GM23338 (cell line): ENCODE measurements at places on chromosomes 3 and 15.
A peak's percentile ranks its signal among the peaks of the same experiment; 100 is the strongest.

DNA sequence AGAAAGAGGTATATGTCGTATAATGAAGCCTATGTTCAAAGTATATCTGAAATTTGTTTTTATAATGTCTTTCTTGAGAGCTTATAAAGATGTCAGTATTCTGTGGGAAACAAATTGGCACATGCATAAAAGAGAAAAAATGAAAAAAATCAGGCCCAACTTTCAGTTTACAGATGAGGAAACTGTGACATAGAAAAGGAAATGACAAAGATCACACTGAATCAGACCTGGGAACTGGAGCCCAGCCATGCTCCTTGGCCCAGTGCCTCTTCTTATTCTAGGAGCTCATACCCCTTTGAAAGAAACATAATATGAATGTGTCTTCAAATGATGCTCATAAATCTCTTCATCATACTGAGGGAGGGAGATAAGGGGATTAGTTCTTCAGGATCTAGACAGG lies 48.4 kb downstream of the TMEM44 start:
- DNase-seq, result no peak

- no peak for DNase-seq
Measured at GRCh38 chr3:170436697-170437096, 18.0 kb downstream of the CLDN11 start.

DNA sequence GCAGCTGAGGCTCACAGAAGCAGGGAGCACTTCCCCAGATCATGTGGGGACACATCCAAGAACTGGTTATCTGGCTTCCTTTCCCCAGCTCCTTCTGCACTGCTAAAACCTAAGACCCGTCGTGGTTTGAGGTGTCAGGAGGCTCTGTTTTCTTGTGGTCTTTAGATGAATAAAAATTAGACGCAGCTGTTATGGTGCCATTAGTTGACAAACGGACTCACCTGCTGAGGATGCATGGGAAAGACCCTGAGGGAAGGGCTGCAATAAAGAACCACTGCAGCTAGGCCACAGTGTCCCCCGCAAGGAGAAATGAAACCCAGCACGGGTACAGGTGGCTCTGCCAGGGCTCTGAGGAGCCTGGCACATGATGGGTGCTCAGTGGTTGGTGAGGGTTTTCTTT lies 99.4 kb downstream of the IQSEC1 start:
- DNase-seq, result no peak

- DNase-seq, result no peak
Measured at GRCh38 chr15:78167227-78167888, 18.2 kb downstream of the IDH3A start.

DNA sequence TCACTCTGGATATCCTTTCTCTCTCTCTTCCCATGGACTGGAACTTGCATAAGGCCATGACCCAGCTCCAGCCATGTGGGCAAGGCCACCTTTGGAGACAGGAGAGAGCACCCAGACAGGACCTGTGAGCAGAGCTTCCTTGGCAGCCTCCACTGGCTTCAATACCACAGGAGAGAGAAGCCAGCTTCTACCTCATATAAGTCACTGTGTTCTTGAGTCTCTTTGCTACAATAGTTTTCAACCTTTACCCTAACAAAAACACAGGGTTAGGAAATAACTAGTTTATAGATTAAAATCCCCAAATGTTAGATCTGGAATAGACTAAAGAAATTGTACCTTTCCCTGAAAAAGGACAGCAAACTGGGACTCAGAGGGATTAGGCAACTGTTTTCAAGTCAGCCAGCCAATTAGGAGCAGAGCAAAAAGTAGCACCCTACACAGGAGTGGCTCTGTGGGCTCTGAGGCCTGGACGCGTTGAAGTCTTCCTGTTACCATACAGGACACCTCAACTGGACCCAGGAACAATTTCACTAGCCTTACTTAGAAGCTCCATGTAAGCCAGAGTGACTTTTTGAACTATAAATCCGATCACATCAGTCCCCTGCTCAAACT lies 211.5 kb upstream of the ICE2 start:
- DNase-seq, result no peak

DNA sequence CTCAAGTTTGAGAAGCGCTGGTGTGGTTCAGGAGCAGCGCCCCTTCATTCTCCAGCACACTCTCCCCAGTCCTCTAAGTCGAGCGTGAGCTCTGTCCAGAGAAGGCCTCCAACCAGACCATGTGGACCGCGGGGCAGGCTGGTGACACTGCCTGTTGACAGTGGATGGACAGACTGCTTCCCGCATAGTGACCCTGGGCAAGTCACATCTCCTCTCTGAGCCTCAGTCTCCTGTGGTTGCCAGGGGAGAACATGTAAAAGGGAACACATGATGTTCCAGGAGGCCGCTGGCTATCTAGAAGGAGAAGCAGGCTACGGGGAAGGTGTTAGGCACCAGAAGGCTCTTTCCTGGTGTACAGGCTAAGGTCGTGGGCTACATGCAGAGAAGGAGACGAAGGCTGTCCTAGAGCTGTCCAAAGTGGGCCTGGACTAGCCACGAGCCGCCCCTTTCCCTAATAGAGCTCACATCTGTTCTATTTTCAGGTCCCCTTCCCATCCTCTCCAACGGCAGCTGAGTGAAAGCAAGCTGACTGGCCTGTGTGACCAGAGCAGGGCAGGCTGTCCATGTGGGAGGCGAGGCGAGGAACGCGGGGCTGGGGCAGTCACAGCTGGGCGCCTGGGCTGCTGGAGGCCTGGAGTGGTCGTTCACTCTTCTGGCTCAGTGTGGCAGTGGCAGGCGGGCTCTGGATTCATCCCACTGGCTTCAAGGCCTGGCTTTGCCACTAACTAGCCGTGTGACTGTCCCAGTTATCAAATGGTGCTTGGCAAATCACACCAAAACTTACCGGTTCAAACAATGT lies 11.1 kb downstream of the ISG20 start:
- DNase-seq, result no peak

GRCh38 chr3:81643721-81644120 lies 117.7 kb downstream of the GBE1 start:
- DNase-seq, result peak; percentile 53

- no peak for DNase-seq
Measured at GRCh38 chr3:53820084-53820483, 26.1 kb downstream of the CHDH start.

GRCh38 chr3:186959029-186959624 lies 28.8 kb downstream of the ST6GAL1 start:
- DNase-seq, result no peak

GRCh38 chr3:149366941-149367840 lies 10.3 kb downstream of the TM4SF1 start:
- peak; percentile 24 for DNase-seq

- DNase-seq, result peak; percentile 27
Measured at GRCh38 chr3:153970741-153971347, 150.3 kb upstream of the ARHGEF26 start.

- no peak for DNase-seq
Measured at GRCh38 chr3:36842275-36842674, 77.9 kb upstream of the DCLK3 start.

DNA sequence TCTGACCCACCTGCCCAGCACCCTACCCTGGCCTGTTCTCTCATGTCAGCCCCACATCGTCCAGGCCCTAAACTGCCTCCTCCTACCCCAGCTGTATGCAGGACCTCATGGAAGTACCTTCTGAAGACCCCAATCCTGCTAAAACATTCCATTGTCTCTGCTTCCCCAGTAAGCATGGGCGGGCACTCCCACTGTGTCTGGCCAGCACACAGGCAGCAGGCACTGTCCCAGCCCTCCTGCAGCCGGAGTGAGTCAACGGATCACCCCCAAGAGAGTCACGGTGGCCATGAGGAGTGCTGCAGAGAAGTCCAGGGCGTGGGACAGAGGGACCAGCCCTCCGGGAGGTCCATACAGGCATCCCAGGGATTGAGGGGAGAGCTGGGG lies 36.4 kb upstream of the SLCO2A1 start:
- DNase-seq, result no peak

- DNase-seq, result no peak
Measured at GRCh38 chr3:150613709-150614480, 10.8 kb downstream of the SELENOT start.

DNA sequence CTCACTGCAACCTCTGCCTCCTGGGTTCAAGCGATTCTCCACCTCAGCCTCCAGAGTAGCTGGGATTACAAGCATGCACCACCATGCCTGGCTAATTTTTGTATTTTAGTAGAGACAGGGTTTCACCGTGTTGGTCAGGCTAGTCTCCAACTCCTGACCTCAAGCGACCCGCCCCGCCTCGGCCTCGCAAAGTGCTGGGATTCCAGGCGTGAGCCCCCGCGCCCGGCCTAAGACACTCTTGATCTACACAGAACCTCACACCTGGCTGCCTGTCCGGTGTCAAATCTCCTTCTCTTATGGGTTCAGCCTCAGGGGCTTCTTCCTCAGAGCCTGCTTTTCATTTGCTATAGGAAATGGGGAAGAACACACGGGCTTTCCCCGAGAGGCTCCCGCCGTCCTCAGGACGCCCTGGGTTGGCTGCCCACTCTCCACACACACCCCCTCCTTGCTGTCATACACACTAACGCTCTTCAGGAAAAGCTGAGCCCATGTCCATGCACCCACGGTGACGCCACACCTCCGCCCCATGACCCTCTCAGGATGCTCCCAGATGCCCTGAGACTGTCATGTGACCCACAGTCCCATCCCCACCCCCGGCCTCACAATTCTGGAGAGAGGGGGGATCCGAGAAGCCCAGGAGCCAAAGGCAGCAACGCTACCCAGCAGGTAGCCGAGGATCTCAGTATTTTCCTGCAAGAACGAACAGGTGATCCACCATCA lies 10.4 kb downstream of the TMEM44 start:
- DNase-seq, result no peak

- DNase-seq, result no peak
Measured at GRCh38 chr15:60320365-60320764, 77.4 kb downstream of the ANXA2 start.

GRCh38 chr3:113141543-113141942 lies 69.8 kb upstream of the BOC start:
- DNase-seq, result no peak

DNA sequence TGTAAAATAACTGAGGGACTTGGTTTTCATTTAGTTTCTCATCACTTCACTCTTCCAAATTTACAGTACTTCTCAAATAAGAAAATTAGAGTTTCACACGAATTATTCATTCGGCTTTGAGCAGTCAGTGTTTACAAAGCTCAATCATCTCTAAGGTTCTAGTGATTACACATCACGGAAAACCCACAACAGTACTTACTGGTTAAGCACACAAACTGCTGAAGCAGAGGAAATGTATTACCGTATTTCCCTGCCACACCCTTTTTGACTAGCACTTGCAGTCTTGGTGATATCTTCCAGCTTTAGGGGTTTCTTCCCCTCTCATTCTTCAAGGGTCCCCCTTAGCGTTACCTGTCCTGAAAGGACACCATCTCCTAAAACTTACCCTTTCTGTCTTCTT lies 164.8 kb upstream of the CDIN1 start:
- DNase-seq, result no peak

- no peak for DNase-seq
Measured at GRCh38 chr15:51117270-51117669, 22.6 kb upstream of the TNFAIP8L3 start.

- DNase-seq, result peak; percentile 12
Measured at GRCh38 chr3:67804089-67804488, 149.7 kb upstream of the SUCLG2 start.

- DNase-seq, result no peak
Measured at GRCh38 chr3:195438371-195438770, 4.4 kb downstream of the ACAP2 start.

GRCh38 chr15:57583282-57583681 lies 8.4 kb upstream of the MYZAP start:
- DNase-seq, result no peak

DNA sequence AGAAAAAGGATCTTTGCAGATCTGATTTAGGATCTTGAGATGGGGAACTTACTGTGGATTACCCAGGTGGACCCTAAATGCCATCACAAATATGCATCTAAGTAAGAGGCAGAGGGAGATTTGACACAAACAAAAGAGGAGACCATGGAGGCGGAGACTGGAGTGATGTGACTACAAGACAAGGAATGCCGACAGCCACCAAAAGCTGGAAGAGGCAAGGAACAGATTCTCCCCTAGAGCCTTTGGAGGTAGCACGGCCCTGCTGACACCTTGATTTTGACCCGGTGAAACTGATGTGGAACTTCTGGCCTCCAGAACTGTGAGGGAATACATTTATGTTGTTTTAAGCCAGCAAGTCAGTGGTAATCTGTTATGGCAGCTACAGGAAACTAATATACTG lies 44.0 kb downstream of the GASK1A start:
- DNase-seq, result peak; percentile 38

GRCh38 chr3:122357828-122358702 lies 25.0 kb downstream of the MIX23 start:
- no peak for DNase-seq

DNA sequence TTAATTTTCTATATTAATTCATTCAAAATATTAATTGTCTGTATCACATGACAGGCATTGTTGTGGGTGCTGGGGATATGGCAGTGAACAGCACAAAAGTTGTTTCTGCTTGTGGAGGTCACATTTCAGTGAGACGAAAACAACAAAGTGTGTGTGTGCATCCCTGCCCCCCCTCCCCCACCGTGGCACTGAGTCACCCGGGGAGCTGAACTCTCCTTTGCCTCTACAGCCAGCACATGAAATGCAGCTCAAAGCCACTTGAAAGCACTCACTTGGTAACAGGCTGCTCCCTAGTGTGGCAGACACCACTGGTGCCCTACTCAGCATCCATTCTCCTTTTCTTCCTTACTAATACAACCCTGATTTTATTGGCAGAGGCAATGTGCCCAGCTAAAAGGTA lies 16.9 kb upstream of the SCAMP5 start:
- no peak for DNase-seq

DNA sequence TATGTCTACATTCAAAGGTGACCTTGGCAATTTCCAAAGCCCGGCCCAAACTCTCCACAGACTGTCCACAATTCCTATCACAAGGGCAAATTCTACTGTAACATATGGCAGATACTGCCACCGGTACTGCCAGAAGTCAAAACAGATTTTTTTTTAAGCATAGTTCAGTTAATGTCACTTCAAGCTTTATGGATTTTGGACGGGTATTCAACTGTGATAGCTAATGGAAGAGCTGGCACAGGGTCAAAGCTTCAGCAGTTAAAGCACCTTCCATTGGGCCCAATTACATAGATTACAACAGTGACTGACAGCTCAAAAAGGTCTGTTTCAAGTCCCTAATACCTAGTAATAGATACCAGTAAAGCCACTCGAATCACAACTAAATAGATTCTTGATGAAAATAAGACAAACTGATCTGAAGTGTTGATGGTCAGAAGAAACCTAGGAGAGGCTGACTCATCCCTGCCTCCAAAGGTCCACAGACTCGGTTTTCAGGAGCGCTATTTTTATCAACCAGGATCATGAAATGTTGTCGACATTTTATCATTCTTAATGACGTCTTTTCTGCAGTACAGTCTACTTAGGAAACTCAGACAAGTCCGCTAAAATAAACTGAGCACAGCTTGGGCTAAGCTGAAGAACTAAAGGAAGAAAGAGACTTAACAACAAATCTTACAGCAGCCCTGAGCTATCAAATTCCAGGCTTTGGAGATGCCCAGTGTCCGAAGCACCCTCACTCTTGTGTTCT lies 38.7 kb downstream of the ANXA2 start:
- no peak for DNase-seq

- peak; percentile 57 for DNase-seq
Measured at GRCh38 chr3:15796771-15797641, 773 bp downstream of the ANKRD28 start.

GRCh38 chr3:52783211-52783555 lies 5.8 kb downstream of the ITIH1 start:
- DNase-seq, result no peak
